ENCODE measurements at places on chromosomes 6 and 20.

GRCh38 chr6:158068893-158069799, 87.5 kb downstream of the SYNJ2 start:
- no peaks in the 10 kb centered on the region for H3K27me3 ChIP-seq
- peaks cover 51% of the 10 kb centered on the region for H3K36me3 ChIP-seq
- H3K4me3 ChIP-seq: peak overlapping the region; percentile 22
- H3K4me1 ChIP-seq: peaks cover 56% of the 10 kb centered on the region
- peak overlapping the region; percentile 40 for H3K27ac ChIP-seq

DNA sequence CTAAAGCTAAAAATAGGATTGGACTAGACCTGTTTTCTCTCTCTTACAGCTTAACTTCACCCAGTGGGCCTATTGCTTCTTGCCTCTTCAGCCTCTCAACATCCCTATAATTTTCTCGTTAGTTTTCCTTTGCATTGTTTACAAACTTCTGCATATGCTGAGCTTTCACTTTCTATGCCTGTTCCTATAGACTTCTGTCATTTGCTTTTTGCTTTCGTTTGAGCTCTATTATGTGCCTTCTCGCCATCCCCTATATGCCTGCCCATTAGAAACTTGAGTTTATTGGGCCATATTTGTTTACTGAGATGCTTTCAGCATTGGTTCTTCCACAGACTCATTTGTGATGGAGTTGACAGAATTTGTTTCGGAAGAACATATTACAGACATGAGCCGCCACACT, 40.9 kb downstream of the NCOA7 start:
- H3K4me3 ChIP-seq: peak overlapping the region; percentile 52
- H3K27ac ChIP-seq: peak overlapping the region; percentile 47
- DNase-seq: no peak

- H3K36me3 ChIP-seq: peaks cover 9% of the 10 kb centered on the region
- peaks cover 29% of the 10 kb centered on the region for H3K4me1 ChIP-seq
- no peak overlapping the region for H3K4me3 ChIP-seq
- DNase-seq: no peak
- no peaks in the 10 kb centered on the region for H3K27me3 ChIP-seq
- no peak overlapping the region for H3K27ac ChIP-seq
Observed at GRCh38 chr20:4997222-4997621, 4.1 kb downstream of the SLC23A2 start.

DNA sequence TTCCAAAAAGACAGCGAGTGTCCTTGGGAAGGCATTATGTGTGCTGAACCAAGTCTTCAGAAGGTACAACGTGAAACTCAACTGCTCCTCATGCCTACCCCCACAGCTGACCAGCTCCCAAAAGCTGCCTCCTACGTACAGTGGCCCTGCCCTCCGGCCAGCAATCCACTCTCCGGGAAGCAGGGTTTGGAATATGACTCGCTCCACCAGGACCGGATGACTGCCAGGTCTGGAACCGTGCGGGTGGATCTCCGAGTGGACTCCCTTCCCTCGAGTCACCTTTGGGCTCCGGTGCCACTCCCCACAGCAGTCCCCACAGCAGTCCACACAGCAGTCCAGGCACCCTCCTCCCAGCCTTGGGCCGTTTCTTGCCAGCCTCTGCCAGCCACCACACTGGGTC, 4.3 kb downstream of the ZBTB46 start:
- no peaks in the 10 kb centered on the region for H3K36me3 ChIP-seq
- no peak for DNase-seq
- no peak overlapping the region for H3K27ac ChIP-seq
- peaks cover 37% of the 10 kb centered on the region for H3K27me3 ChIP-seq
- no peak overlapping the region for H3K4me3 ChIP-seq

DNA sequence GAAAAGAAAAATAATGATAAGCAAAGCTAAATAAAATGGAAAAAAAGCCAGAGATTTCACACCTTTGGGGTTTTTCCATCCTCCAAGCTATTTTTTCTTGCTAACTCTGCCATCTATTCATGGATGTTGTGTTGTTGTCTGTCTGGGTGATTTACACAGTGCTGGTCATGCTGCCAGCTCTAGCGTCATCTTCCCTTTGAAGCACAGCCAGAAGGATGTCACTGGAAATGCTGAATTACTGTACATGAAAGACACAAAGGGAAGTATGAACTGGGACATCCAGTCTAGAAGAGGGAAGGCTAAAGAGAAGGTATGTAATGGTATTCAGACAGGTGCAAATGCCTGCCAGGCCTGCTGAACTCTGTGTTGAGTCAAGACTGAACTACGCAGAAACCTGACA, 241.9 kb upstream of the STXBP5 start:
- H3K27me3 ChIP-seq: peaks cover 2% of the 10 kb centered on the region
- H3K4me3 ChIP-seq: no peak overlapping the region
- DNase-seq: no peak
- H3K27ac ChIP-seq: no peak overlapping the region

DNA sequence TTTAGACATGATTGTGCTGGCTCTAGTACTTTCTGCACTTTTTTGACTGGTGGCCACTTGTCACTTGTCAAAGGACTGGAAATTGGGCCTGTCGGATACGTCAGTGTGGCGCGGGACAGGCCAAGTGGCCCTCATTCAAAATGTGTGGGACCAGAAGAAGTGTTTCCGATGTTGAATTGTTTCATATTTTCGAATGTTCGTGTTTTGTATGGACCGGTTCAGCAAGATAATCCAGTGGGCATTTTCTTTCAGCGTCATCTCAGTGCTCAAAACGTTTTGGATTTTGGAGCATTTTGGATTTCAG, 3.5 kb downstream of the KIF25 start:
- H3K27ac ChIP-seq: no peak overlapping the region
- no peaks in the 10 kb centered on the region for H3K4me1 ChIP-seq
- no peak overlapping the region for H3K4me3 ChIP-seq
- H3K36me3 ChIP-seq: no peaks in the 10 kb centered on the region
- no peaks in the 10 kb centered on the region for H3K27me3 ChIP-seq

GRCh38 chr6:128244751-128245405, 275.5 kb downstream of the PTPRK start:
- DNase-seq: no peak
- H3K27ac ChIP-seq: no peak overlapping the region
- H3K4me1 ChIP-seq: peaks cover 13% of the 10 kb centered on the region
- H3K4me3 ChIP-seq: no peak overlapping the region

DNA sequence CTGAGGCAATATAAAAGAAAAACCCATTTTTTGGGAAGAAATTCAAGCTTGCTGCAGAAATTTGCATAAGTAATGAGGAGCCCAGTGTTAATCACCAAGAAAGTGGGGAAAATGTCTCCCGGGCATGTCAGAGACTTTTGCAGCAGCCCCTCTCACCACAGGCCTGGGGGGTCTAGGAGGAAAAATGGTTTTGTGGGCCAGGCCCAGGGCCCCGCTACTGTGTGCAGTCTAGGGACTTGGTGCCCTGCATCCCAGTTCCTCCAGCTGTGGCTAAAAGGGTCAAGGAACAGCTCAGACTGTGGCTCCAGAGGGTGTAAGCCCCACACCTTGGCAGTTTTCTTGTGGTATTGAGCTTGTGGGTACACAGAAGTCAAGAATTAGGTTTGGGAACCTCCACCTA, 209.7 kb downstream of the HDGFL1 start:
- no peaks in the 10 kb centered on the region for H3K4me1 ChIP-seq
- H3K27ac ChIP-seq: no peak overlapping the region
- no peaks in the 10 kb centered on the region for H3K27me3 ChIP-seq
- no peak for DNase-seq

DNA sequence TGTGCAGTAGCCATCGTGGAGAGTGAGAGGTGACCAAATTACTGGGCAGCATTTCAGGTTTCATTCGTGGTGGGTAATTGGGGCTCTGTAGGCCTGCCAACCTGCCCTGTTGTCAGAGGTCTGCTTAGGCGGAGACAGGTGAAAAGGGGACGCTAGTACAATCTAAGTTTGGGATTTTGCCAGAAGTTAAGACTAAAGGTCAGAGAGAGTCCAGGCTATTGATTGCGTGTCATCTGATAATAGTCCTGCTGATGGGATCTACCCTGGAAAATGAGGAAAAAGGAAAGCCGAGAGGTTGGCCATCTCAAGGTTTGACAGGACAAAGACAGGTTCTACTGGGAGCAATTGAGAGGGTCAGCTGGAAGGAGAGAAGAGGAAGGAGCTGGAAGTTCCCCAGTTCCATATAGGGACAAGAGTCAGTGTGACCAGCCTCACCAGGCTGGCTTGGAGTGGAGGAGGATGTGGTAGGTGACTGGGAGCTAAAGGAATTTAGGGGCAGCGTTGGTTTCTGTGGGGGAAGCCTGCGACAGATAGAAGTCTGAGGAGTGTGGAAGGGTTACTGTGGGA, 10.9 kb downstream of the ARFGEF2 start:
- no peak overlapping the region for H3K27ac ChIP-seq
- H3K4me3 ChIP-seq: no peak overlapping the region
- no peak for DNase-seq
- H3K27me3 ChIP-seq: no peaks in the 10 kb centered on the region
- H3K36me3 ChIP-seq: peaks cover 2% of the 10 kb centered on the region

DNA sequence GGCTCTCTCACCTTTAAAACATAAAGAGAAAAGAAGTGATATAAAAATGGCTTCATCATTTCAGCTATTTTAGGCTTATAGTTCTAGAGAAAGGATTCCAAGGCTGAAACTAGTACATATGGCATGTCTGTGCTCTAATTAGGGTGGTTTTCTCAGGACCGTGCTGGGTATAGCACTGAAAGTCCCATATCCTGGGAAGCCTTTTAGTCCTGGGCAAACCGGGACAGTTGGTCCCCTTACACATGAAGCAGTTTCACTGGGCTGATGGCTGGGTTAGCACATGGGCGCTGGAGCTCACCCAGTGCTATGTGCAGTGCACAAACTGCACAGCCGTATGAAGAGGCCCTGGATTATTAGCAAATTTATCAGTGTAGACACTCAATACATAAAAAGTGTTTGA, 110.5 kb downstream of the SGK1 start:
- no peak overlapping the region for H3K4me3 ChIP-seq
- no peak for DNase-seq
- peaks cover 3% of the 10 kb centered on the region for H3K27me3 ChIP-seq

GRCh38 chr6:32129297-32130088, 595 bp downstream of the FKBPL start:
- peak overlapping the region; percentile 93 for H3K27ac ChIP-seq
- peaks cover 2% of the 10 kb centered on the region for H3K27me3 ChIP-seq
- peaks cover 21% of the 10 kb centered on the region for H3K36me3 ChIP-seq
- H3K4me3 ChIP-seq: peak overlapping the region; percentile 96
- no peak for DNase-seq

GRCh38 chr6:119215309-119215708, 134.3 kb downstream of the MAN1A1 start:
- no peak overlapping the region for H3K4me3 ChIP-seq
- H3K4me1 ChIP-seq: no peaks in the 10 kb centered on the region
- DNase-seq: no peak

DNA sequence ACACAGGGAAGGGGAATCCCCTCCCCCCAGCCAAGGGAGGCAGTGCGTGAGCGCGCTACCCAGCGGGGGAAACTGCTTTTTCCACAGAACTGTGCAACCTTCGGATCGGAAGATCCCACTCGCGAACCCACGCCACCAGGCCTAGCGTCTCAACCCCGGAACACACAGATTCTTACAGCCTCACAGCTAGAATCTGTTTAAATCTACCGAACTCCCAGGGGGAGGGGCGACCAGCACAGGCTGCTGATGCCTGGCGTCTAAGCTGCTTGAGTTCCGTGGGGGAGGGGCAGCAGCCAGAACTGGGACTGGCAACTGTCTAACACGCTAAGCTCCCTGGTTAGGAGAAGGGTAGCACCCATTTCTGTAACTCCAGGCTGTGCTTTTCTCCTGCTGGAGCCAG, 217.3 kb upstream of the TENT5A start:
- no peaks in the 10 kb centered on the region for H3K27me3 ChIP-seq
- H3K4me3 ChIP-seq: no peak overlapping the region
- no peaks in the 10 kb centered on the region for H3K36me3 ChIP-seq
- no peaks in the 10 kb centered on the region for H3K4me1 ChIP-seq

DNA sequence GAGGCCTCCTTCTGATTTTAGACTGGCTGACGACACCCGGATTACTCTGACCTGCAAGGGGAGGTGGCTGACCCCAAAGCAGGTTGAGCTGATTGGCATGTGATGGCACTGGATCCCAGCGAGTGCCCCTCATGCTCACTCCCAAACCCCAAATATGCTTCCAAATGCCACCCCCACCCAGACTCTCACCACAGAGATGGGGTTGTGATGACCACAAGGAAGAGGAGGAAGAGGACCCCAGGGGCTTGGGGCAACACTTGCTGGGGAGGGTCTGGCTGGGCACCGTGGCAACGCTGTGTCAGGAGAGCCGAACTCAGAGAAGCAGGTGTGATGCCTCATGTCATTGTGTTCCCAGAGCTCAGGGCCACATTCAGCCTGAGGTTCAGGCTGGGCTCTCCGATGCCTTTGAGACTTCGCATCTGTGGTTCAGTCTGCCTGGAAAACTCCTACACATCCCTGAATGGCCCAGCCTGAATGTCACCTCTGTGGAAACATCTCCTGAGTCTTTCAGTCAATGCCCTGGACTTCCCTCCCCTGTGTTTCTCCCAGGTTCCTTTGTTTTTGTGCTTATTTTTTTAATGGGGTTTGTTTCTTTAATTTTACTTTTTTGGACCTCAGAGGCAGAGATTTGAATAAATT, 169.1 kb upstream of the PMEPA1 start:
- no peaks in the 10 kb centered on the region for H3K36me3 ChIP-seq
- H3K27ac ChIP-seq: no peak overlapping the region
- no peak overlapping the region for H3K4me3 ChIP-seq
- H3K4me1 ChIP-seq: no peaks in the 10 kb centered on the region

- no peaks in the 10 kb centered on the region for H3K27me3 ChIP-seq
- H3K36me3 ChIP-seq: no peaks in the 10 kb centered on the region
- no peak overlapping the region for H3K4me3 ChIP-seq
- peaks cover 7% of the 10 kb centered on the region for H3K4me1 ChIP-seq
- no peak for DNase-seq
Observed at GRCh38 chr20:22346716-22347115, 237.7 kb downstream of the FOXA2 start.

DNA sequence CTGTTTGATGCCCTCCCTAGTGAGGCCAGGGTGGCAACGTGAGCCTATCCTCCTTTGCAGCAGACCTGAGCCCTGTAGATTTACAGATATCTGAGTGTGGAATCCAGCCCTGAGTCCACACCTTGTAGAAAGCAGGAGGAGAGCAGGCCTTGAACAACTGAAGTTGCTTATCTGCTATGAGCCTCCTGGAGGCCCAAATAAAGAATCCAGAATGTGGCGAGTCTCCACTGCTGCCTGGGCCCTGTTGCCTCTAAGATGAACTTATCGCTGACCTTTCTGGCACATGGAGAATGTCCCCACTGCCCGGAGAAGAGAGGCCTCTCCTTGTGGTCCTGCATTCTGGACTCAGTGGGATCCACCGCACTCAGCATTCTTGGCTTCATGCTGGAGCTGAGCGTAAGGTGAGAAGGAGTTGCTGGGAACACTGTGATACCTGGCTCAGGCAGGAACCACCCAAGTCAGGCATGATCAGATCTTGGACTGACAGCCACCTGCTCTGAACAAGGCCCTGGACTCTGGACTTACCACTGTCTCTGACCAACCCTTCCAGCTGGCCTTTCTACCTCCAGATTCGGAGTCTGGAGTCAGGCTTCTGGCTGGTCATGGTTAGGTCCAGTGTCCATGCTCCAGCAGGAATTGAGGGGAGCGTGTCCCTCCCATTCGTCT, 5.8 kb upstream of the MANBAL start:
- H3K4me3 ChIP-seq: no peak overlapping the region
- H3K27me3 ChIP-seq: peaks cover 17% of the 10 kb centered on the region
- no peak for DNase-seq
- H3K36me3 ChIP-seq: no peaks in the 10 kb centered on the region
- no peaks in the 10 kb centered on the region for H3K4me1 ChIP-seq

Data from activated T-helper 1 cell treated with anti-CD3 and anti-CD28 coated beads, Interleukin-12 subunit alpha, Interleukin-12 subunit beta, Interleukin-2, Interleukin-4 antibody, amounts not matched to agents 30 ng/mL and 10 ng/mL and 1 ng/mL, durations not matched to agents 14 hours and 24 hours and 36 hours (primary cell).